EL (cell line): ENCODE measurements at places on chromosomes 7 and 10.

- no peak for DNase-seq
Measured at GRCh38 chr7:89049043-89049442, 253.5 kb upstream of the TEX47 start.

DNA sequence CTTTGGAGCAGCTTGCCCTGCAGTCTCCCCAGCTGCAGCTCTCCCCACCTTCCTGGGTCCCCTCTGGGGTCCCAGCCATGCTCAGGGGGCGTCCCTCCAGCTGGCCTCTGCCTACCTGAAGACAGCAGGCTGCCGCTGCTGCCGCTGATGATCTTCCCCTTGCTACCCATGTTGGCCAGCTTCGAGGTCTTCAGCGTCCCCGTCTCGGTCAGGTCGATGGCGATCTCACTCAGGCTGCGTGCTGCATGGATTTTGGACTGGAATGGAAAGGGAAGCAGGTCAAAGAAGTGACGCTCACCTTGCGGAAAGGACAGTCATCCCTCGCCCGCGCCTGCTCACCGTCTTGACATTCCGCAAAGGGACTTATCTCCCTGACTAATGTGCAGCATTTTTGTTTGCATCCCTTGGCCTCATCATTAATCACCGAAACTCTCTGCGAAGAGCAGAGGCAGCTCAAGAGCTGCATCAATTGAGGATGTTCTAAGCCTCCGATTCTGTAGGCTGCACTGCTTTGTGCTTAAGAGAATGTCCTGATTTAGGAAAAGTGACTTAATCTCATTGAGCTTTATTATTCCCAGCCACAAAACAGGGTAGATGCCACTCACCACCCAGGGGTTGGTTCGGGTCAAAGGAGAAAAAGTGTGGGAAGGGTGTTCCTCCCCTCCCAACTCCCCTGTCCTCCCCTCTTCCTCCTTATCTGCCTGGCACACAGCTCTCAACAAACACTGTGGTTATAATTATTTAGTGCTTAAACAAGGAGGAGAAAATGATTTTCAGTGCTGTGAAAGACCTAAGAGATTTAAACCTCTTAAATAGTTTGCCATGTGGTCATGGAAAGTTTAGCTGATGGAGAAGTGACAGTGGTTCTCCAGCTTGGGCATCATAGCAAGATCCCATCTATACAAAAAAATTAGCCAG lies 107.3 kb downstream of the PRPF18 start:
- DNase-seq, result no peak

DNA sequence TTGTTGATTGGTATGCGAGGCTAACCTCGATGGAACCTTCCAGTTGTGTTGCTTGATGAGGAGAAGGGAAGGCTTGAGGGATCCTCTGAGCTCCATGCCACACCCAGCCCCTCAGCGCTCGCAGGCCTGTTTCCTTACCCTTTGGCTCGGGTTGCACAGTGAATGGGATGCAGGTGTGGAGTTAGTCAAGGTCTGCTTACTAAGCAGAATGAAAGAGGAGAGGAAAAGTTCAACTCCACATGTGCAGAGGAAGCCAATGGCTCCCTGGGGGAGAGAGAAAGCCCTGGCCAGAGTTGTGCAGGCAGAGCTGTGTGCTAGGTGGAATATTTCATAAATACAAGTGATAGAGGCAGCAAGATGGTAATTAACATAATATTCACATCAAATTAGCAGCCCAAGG lies 85.5 kb downstream of the JCAD start:
- DNase-seq, result no peak

DNA sequence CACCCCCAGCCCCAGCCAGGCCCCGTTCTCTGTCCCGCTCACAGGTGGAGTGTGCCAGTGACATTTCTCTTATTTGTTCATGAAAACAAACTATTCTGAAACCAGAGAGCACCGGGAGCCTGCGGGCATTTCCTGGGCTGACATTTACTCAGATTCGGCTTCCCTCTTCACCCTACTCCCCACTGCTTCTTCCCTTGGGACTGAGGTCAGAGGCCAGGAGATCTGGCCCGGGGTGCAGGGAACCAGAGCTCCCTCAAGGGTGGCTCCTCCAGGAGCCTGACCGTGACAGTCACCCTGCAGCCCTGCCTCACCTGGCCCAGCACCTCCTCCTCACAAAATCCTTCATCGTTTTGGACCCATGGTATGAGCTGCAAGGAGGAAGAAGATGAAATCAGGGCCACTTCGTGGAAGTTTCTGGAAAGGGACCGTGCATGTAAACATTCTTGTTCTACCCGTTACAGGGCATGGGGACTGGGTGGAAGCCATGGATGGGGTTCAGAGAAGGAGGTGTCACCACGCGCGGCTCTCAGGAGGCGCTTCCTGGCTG lies 12.2 kb downstream of the BHLHA15 start:
- no peak for DNase-seq

GRCh38 chr7:5187605-5188004 lies 2.4 kb upstream of the WIPI2 start:
- DNase-seq, result no peak

DNA sequence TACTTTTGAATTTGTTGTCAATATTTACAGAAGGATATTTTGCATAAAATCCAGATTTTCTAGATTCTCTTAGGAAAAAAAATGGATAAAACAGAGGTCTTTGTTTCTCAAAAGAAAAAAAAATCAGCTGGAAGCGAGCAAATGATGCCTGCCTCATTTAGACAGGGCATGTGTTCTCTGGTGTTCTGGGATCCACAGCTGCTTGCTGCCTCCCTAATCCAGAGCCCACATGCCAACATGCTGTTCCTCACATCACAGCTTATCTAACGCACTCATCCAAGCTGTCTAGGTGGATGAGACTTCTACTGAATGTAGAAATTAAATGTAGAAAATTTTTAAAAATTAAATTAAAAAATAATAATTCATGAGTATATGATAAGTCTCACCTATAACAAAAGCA lies 630.1 kb downstream of the SORCS1 start:
- no peak for DNase-seq

DNA sequence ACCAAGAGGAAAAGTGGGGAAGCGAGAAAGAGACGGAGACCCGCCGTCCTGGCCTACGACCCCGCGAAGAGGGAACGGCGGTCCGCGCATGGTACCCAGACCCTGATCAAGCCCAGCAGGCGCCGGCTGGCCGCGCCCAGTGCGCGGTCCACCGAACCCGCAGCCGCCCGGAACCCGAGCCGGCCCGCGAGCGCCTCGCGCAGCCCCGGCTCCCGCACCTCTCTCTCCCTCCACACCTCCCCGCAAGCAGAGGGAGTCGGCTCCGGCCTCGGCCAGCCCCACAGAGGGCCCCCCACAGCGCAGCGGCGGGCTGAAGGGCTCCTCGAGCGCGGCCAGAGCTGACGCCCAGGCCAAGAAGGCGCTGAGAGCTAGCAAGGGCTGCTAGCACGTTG lies 164.7 kb downstream of the AGMO start:
- DNase-seq, result no peak

GRCh38 chr10:132452651-132453469 lies 55.9 kb downstream of the PWWP2B start:
- peak; percentile 70 for DNase-seq

DNA sequence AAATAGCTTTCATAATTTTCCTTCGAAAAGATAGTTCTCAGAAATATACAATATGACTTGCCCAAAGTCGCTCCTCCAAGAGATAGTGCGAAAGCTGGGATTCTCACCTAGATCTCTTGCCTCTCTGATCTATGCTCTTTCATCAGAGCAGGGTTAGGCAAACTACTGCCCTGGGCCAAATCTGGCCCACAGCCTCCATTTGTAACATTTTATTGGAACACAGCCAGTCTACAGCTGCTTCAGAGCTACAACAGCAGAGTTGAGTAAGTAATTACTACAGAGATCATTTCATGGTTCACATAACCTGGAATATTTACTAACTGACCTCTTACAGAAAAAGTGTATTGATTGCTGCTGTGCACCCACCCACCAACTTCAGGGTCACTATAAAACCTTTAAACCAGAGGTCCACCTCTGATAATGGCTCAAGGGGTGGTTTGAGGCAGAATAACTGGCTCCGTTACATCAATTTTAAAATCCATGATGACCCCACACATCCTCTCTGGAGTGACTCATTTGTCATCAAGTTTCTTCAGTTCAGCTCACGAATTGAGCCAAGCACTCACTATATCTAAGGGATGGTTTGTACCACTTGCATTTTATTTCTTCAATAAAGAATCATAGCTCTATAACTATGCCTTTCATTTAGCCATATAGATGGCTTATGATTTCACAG lies 1019.0 kb downstream of the XPNPEP1 start:
- peak; percentile 21 for DNase-seq

DNA sequence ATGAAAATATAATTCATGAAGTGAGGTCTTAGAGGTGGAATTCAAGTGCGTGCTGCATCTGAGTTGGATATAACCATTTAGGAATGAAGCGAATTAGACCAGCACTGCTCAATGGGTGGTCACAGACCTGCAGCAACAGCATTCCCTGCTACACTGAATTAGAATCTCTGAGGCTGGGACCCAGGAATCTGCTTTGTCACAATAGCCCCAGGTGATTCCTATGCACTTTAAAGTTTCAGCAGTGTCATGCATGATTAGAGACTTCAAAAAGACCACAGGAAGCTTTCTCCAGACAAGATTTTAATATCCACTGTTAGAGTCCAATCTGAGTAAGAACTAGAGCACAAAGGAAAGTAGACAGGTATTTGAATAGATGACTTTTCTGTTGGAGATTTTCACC lies 352.8 kb upstream of the VSTM2A start:
- no peak for DNase-seq

DNA sequence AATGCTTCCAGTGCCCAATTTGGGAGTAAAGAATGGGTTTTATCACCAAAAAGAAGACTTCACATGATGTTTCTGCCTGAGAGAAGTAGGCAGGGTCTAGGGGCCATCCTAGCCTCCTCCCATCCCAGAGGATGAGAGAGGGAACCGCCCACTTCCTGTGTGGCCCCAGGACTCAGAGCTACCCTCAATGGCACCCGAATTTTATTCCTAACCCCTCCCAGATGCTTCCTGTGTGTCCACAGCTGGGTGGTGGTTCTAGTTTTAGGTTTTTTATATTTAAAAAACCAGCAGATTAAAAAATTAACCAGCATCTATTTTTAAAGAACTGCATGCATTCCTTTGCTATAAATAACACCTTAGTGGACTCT lies 583.5 kb downstream of the PTPRN2 start:
- no peak for DNase-seq

DNA sequence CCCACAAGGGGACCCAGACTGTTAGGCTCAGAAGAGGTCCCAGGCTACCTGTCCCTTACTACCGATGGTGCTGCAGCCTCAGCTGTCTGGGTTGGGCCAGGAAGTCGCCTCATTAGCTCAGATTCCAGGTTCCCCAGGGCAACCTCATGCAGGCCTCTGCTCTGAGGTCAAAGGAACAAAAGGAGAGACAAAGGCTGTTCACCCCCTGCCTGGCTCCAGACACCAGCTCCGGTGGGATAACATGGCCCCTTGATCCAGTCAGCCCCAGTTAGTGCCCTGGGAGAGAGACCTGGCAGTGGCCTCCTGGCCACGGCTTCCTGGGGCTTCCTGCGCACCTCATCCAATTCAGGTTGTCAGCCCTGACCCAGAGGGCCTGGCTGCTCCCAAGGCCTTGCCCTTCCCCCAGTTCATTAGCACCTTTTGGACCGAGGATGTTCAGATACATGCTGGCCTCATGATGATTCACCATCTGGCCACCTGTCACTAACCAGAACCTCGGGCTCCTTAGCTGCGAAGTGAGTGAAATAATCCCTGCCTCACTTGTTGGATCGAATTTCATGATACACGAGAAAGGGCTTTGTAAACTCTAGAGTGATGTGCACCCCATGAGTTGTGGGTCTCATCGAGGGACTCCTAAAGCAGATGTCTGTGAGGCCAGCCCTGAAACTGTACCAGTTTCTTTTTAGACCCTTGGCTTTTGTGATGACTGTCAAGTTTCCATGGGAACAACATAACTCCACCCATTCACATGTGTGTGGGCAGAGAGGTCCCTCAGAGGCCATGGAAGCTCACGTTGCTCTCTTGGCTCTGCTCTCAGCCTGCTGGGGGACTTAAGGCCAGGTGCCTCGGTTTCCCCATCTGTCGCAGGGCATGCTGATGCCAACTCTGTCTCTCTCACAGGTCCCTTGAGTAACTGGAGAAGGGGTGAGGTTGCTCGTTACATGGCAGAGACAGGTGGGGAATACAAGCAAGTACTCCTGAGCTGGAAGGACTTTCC lies 79.5 kb upstream of the PCBD1 start:
- DNase-seq, result no peak

- DNase-seq, result no peak
Measured at GRCh38 chr10:26310361-26310760, 93.8 kb downstream of the GAD2 start.

GRCh38 chr7:20577441-20578071 lies 37.9 kb upstream of the ABCB5 start:
- peak; percentile 2 for DNase-seq

DNA sequence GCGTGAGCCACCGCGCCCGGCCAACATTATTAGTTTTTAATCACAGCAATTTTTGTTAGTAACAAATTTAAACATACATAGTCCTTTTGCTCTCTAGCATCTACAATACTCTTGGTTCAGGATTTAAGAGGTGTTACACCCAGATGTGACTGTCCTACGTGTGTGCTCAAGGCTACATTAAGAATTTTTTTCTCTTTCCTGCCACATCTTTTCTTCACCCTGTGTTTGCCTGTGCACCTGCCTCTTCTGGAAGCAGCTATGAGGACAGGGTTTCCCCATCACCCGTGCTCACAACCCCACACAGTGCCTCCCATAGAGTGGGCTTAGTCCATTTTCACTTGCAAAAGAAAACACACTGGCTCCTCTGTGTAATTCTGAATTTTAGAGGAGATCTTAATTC lies 186.7 kb upstream of the KLF6 start:
- no peak for DNase-seq

DNA sequence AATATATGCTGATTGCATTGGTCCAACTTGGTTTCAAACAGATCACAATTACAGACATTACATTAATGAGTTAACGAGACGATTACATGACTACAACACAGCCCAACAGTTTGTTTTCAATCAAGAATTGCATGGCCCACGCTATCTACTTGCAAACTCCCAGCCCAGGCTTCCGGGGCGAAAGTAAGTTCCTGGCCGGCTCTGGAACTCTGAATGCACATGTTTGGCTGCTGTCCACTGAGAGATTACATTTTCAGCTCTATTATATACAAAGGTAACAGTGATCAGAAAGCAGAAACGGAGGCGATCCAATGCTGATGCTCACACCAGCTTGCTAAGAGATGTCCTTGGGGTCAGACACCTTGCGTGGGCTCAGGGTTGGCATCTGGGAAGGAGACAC lies 206.3 kb downstream of the FANK1 start:
- no peak for DNase-seq

DNA sequence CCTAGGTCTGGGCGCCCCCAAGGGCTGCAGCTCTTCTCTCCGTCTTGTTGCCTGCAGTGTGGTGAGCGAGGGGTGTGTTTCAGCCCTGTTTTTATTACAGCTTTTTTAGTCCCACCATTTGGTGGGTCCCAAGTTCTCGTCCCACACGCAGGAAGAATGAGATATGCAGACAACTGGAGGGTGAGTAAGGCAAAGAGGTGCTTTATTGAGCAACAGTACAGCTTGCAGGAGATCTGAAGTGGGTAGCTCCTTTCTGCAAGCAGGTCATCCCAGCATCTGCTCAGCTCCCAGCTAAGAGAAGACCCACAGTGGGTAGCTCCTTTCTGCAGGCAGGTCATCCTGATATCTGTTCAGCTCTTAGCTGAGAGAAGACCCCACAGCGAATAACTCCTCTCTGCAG lies 28.2 kb downstream of the C10orf67 start:
- no peak for DNase-seq

GRCh38 chr7:30596014-30596641 lies 1.4 kb downstream of the GARS1 start:
- peak; percentile 45 for DNase-seq

- DNase-seq, result no peak
Measured at GRCh38 chr10:8071006-8071405, 16.5 kb downstream of the GATA3 start.

- DNase-seq, result peak; percentile 28
Measured at GRCh38 chr7:55246171-55246570, 119.0 kb upstream of the LANCL2 start.
